ENCODE measurements at places on chromosomes 5 and 9.

DNA sequence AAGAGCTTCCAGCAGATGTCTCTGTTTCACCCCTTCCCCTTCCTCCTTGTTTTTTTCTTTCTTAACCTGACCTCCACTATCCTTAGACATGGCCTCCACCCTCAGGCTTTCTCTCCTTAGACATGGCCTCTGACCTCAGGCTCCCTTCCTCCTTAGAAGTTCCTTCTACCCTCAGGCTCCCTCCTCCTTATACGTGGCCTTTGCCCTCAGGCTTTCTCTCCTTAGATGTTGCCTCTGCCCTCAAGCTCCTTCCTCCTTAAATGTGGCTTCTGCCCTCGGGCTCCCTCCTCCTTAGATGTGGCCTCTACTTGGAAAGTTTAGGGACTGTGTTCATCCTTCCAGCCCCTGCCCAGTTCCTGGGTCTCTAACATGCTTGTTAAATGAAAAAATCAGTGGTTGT, 180.4 kb upstream of the S1PR3 start:
- DNase-seq: no peak

DNA sequence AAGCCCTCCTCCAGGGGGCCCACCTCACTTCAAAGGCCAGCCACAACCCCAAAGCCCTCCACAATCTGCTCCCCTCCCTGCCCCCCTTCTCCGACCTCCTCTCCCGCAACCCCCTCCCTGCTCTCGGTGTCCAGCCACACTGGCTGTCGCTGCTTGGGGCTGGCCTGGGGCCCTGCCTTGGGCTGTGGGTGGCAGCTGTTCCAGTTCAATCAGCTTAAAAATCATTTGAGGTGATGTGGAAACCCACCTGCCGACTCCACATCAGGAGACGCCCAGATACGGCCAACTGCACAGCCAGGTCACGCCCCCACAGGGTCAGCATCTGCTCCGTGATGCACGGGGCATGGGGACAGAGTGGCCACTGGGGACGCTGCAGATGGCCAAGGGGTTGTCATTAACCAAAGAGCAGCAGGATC, 107.0 kb upstream of the MVB12B start:
- no peak for DNase-seq

DNA sequence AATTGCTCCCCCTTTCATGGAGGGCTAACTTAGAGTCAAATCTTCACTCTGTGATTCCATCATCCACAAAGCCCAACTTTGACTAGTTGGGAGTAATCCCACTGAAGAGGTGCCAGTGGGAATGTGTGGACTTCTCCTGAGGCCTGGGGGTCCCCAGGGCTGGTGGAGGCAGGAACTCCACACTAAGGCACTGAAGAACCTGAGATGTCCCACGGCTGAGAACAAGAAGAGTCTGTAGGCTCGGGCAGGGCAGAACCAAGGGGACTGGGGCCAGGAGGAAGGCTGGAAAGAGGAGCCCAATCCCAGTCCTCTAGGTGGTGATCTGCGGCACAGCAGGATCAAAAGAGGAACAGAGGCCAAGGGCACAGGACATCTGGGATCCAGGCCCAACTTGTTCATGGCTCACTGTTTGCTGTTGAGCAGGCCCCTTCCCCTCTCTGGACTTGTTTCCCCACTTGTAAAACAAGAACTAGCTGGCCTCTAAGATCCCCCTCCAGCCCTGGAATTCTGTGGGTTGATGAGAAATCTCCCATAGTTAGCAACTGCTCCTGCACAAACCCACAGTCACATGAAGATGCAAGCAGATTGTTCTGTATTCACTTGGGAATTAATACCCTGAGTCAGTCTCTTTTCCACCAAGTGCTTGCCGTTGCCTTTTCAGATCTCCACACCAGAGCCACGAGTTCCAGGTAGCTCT, 32.7 kb upstream of the ALDH1B1 start:
- no peak for DNase-seq

- no peak for DNase-seq
Measured at GRCh38 chr5:87081511-87082372, 185.9 kb upstream of the RASA1 start.

GRCh38 chr9:83449983-83450382, 88.2 kb downstream of the FRMD3 start:
- no peak for DNase-seq

Measured in AG09319 (cell line).